ENCODE measurements at places on chromosomes 3 and 15.

- DNase-seq = no peak
Measured at GRCh38 chr15:99703603-99704443, 29.4 kb downstream of the LYSMD4 start.

DNA sequence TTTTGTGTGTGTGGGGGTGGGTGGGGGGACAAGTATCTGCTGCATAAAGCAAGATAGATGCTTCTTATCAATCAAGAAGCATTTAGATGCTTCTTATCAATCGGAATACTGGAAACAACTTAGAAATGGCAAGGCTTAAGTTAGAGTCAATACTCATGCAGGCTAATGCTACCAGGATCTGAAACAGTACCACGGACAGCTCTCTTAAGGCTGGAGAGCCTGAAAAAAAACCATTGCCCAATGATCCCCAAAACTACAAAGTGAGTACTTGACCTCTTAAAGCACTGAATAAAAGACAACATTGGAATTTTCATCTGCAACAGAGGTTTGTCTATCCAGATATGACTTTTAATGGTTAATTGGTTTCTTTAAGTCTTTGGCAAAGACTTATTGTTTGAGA is 262.3 kb downstream of the GAP43 start:
- DNase-seq = no peak

DNA sequence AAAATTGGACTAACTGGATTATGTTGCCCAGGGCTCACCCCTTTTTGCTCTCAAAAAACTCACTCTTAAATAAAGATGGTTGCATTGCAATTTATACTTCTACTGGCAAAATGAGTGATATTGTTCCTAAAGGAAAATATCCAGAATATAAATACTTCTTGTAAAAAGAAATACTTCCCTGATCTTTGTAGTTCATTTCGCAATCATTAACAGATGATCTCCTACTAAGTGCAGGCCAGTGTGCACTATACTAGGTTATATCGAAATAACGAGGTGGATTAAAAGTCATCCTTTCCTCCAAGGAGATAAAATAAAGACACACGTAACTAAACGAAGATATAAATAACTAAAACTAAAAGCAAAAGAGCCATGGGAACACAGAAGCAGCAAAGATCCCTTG is 63.0 kb downstream of the MEX3B start:
- no peak for DNase-seq

GRCh38 chr15:57806003-57806402 is 99.5 kb downstream of the POLR2M start:
- DNase-seq = no peak

DNA sequence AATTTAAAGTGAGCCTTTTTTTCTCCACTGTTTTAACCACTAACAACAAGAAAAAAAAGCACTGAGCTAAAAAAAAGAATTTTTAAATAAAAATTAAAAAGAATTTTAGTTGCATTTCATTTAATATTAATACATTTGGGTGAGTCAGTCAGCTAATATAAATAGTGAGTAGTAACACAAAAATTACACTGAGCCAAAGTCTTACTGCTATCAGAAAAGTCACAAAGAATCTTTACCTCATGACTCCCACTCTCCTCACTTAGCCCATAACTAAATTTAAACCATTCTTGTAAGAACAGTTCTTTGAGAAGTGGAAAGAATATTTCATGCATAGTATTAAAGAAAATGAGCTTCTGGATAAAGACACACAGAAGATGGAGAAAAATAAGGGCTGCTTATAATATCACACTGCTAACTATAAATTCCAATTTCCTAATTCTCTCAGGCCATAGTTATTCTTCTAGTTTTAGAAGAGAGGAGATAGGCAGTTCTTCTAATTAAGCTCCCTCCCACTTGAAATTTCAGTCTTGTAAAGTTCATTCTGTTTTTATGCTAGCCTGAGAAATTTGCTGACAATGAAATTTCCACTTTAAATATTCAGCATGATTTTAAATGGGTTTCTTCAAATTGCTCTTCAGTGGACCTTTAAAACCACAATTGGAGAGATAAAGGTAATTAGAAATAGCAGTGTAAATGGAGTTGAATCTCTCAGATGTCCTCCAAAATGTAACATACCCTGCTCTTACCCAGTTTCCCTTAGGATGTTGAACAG is 17.6 kb downstream of the SHQ1 start:
- DNase-seq = no peak

DNA sequence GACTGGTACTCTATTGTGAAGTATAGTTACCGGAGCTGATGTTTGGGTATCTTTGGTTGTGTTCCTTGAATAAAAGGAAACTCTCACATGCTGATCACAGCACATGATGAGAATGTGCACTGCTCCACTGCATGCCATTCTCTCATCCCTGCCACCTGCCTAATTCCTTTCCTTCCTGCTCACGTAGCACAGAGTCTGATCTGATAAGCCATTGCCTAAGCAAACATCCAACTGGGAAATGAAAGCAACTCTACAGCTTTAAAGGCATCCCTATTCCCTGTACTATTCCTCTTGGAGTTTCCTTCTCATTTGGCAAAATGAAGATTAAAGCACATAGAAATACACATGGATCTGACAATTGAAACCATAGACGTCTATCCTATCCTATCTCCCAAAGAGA is 359.8 kb downstream of the C3orf38 start:
- DNase-seq = no peak

DNA sequence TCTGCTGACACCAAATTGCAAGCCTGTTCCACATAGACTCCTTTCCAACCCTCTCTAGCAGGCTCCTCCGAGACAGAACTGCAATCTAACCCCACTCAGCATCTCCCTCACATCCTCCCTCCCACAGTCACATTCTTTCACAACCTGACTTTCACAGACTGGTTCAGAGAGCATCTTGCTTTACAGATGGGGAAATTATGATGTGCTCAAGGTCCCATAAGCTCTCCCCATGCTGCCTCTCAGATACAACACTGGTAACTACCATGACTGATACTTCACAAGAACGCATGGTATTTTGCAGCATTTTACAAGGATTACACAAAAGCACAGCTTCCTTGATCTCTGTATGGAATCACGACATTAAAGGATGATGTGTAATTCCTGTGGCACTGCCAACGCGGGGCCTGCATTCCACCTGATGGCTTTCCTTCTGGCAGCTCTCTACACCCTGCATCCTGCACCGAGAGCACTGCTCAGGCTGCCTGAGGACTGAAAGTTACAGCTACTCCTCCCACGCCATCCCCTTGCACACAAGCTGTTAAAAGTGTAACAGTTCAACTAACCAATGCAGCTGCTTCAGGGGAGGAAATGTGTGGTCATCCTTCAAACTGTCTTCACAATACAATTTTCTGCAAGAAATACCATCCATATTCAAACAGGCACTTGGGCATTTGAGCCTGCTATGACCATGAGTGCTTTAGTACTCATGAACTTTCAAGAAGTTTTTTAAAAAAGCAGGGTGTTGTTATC is 27.6 kb downstream of the TBC1D2B start:
- DNase-seq = no peak

DNA sequence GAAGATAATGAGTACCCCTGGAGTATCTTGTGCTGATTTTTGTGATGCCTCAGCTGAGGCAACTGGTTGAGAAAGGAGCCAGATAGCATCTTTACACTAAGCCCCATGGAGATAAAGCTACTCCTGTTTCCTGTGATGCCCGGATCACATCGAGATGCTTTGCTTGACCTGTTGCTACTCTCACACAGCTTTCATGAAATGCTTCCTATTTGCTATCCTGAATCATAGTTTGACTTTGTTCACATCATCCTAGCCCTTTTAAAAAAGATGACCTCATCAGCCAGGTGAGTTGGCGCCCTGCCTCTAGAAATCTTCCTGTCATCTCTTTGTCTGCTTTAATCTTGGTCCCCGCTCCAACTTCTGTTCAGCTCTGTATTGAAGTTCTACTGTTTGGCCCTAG is 409.6 kb upstream of the TBL1XR1 start:
- DNase-seq = no peak

- DNase-seq = no peak
Measured at GRCh38 chr15:56582785-56583184, 117.8 kb upstream of the MNS1 start.

GRCh38 chr3:57587905-57588304 is 9.2 kb downstream of the ARF4 start:
- DNase-seq = no peak

- DNase-seq = no peak
Measured at GRCh38 chr15:97598353-97598798, 362.1 kb upstream of the ARRDC4 start.

DNA sequence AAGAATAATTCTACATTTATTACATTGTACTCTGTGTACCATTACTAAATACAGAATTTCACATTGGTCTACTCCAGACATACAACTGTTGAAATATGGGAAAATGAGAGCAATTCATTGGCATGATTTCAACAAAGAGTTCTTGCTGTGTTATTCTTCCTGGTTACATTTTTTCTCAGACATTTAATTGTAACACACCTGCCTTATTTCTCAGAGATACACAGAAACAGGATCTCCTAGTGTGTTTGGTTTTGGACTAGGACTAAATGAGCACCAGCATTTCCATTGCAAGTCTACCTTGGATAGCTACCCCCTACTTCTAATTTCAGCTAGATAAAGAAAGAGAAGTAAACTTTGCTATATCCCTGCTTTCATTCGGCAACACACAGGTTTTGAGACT is 274.3 kb upstream of the CNTN4 start:
- DNase-seq = no peak

- no peak for DNase-seq
Measured at GRCh38 chr15:78339559-78339958, 594 bp upstream of the CRABP1 start.

GRCh38 chr3:15858547-15859506 is 61.0 kb upstream of the ANKRD28 start:
- no peak for DNase-seq

GRCh38 chr15:95503640-95504225 is 826.8 kb upstream of the NR2F2 start:
- no peak for DNase-seq

GRCh38 chr3:43512754-43513404 is 108.9 kb downstream of the ANO10 start:
- DNase-seq = no peak

- no peak for DNase-seq
Measured at GRCh38 chr3:191087391-191087790, 111.7 kb upstream of the OSTN start.

DNA sequence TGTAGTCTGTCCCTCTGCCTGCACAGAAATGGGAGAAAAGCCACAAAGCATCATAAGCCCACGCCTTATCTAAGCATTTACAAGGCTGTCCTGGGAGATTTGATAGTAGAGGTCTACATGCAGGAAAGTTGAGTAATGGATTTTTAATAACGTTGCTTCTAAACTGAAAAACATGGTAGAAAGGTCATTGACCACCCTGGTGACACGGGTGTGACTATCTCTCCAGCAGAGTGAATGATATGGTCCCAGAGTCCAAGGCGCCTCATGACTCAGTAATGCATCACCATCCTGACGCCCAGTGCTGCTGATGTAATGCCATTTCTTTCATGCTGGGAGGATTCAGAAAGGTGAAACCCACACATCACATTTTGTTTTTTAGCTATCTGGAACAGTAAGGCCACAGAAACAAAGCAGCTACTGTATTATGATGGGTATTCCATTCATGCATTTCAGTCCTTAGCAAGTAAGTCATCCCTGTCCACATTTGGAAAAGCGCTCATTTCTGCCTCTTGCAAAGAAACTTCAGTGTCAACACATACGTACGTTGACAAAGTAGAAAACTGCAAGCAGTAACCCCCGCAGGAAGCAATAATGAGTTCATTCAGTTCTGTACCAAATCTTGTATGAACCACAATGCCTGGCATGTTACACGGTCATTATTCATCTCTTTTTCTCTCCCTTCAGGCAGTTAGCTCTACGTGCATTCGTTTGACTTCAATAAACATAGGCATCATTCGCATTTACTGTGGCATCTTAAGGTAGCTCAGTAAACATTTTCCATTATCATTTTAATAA is 483.5 kb downstream of the GABRG3 start:
- no peak for DNase-seq

DNA sequence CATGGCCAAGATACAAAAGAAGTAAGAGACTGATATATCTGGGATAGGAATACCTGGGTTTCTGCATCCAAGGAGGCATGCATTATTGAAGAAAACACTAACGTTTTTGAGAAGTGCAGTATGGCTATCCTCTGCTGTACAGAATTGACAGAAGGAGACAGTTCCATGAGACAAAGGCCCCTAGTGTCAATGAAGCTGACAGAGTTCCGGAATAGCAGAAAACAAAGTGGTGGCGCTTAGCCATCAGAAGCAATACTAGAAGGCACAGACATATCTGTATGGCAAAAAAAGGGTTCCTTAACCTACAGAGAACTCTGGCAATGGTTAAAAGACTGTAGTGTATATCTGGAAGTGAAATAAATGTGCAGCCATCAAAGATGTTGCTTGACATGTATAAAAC is 77.8 kb downstream of the VGLL3 start:
- no peak for DNase-seq

- DNase-seq = no peak
Measured at GRCh38 chr3:168053115-168053514, 42.6 kb downstream of the GOLIM4 start.

GRCh38 chr3:181050738-181051137 is 61.2 kb upstream of the DNAJC19 start:
- no peak for DNase-seq

GRCh38 chr3:71389911-71390573 is 193.5 kb downstream of the FOXP1 start:
- DNase-seq = no peak

- DNase-seq = no peak
Measured at GRCh38 chr15:33086500-33087121, 107.9 kb downstream of the FMN1 start.

DNA sequence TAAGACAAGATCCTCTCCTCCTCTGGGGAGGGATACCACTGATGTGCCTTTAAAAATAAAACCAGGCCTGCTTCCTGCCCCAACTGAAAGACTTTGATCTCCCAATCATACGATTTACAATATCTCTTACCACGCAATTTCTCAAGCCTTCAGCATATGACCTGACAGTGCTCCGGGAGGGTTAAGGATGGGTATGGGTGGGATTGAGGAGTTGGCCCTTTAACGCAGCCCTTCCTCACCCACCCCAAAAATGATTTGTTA is 67.4 kb downstream of the LRIG1 start:
- no peak for DNase-seq

DNA sequence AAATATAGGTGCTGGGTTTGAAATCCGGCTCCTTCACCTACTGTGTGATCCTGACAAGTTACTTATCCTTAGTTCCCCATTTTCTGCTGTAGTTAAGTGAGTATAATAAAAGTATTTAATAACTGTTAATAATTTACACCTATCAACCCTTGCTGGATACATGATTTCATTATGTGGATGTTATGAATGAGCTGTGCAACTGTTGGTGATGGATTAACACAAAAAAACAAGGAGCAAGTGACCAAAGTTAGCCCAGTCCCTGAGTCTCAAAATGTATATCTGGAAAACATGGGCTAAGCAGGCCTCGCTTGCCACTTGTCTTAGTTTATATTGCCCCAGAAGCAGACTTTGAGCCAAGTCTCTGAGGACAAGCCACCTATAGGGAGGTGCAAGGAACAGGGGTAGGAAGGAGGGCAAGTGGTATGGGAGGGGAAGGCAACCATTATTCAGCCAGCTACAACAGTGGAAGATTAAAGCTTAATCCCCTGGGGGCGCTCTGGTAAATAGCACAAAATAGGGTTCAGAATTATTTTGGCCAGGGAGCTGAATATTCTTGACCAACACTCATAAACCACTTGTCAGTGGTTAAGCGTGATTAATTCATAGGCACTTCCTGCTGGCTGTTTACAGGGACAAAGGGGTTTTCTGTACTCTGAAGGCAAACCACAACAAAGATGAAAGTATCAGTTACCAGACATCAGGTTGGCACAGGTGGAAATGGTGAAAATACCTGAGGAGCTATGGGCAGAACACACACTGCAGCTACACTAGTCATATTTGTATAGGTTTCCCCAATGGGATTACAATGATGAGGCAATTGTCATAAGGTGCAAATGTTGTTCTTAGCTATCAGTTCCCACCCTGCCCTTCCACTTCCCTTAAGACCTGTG is 76.2 kb downstream of the TRIM42 start:
- DNase-seq = no peak

Measured in tibial artery (tissue), 4 donors.